Tibial nerve (tissue), 4 donors: ENCODE measurements at places on chromosomes 3 and 15. TPM values are rescaled to one million over a fixed set of nuclear protein-coding genes. Genes with fewer than 3 reads are reported as not detected.

DNA sequence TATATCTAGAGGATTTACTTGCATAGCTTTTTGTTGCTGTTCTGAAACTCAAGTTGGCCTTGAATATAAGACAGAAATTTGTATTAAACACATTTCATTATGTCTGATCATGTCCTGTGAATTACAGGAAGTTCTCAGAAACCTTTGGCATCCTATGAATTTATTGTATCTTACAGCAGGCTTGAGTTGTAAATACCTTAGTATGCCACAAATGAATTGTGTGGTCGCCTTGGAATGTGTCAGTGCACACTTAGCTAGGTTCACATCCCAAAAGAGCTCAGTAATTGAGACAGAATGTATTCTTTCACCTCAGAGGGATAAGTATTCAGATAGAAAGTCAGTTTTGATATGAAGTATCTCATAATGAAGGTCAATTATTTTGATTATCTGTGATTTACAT is 83.4 kb downstream of the NEK11 start:
- no peaks in the 10 kb centered on the region for H3K4me1 ChIP-seq
- H3K4me3 ChIP-seq: no peak overlapping the region
- no peaks in the 10 kb centered on the region for H3K27me3 ChIP-seq
- peaks cover 9% of the 10 kb centered on the region for H3K36me3 ChIP-seq

Gene MUSTN1
- total RNA-seq: 77.9 TPM

Gene TEX55
- total RNA-seq: not detected

Gene ANKRD63
- total RNA-seq: not detected

Gene DCLK3
- 37.3 TPM for total RNA-seq

DNA sequence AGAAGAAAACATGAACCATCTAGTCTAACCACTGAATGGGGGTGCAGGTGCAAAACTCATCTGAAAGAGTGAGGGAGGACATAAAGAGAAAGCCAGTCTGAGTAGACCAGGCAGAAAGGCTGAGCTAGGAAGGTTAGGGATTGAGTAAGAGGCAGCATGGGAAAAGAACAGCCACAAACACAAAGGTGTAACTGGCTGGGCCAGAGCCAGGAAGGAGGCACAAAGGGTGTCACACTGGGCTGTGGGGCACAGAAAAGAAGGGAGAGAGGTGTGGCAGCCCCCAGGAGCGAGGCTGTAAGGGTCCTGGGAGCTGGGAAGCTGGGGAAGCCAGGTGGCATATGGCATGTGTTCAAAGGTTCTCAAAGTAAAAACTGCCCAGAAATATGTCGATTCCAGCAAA is 18.7 kb downstream of the IGSF11 start:
- H3K4me1 ChIP-seq: no peaks in the 10 kb centered on the region
- no peak overlapping the region for H3K4me3 ChIP-seq
- H3K36me3 ChIP-seq: no peaks in the 10 kb centered on the region
- no peaks in the 10 kb centered on the region for H3K27me3 ChIP-seq
- no peak for DNase-seq

GRCh38 chr15:70932397-70932796 is 39.8 kb downstream of the LRRC49 start:
- DNase-seq: no peak
- H3K36me3 ChIP-seq: no peaks in the 10 kb centered on the region
- no peaks in the 10 kb centered on the region for H3K27me3 ChIP-seq
- no peak overlapping the region for H3K4me3 ChIP-seq
- no peak overlapping the region for H3K27ac ChIP-seq

GRCh38 chr3:12916159-12916558 is 74.8 kb upstream of the RPL32 start:
- peak overlapping the region; percentile 32 for H3K27ac ChIP-seq
- H3K27me3 ChIP-seq: no peaks in the 10 kb centered on the region
- no peak for DNase-seq
- H3K36me3 ChIP-seq: peaks cover 3% of the 10 kb centered on the region

GRCh38 chr3:114867835-114868503 is 279.1 kb downstream of the ZBTB20 start:
- no peak for DNase-seq
- no peak overlapping the region for H3K27ac ChIP-seq
- H3K4me3 ChIP-seq: no peak overlapping the region
- H3K27me3 ChIP-seq: no peaks in the 10 kb centered on the region

Gene ARPIN
- total RNA-seq: 28.9 TPM

Gene LDHAL6B
- not detected for total RNA-seq

GRCh38 chr15:99149366-99149765 is 44.5 kb downstream of the SYNM start:
- DNase-seq: no peak
- H3K27ac ChIP-seq: no peak overlapping the region
- peaks cover 1% of the 10 kb centered on the region for H3K4me1 ChIP-seq
- no peaks in the 10 kb centered on the region for H3K27me3 ChIP-seq
- no peak overlapping the region for H3K4me3 ChIP-seq
- H3K36me3 ChIP-seq: no peaks in the 10 kb centered on the region

DNA sequence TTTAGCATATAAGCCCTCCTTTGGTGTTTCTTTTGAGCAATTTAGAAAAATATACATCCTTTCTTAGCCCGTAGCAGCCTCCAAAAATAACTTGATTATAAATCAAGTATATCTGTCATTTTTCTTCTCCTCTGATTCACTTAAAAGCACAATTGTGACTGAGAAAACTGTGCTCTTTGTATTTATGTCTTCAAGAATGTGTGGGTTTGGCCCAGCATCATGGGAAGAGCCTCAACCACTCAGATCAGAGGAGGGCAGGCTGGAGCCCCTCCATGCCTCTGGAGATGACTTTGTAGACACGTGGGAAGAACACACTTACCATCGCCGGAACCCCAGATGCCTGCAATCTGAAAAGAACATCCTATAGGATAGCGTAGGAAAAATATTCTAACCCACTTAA is 123.8 kb upstream of the FEZF2 start:
- DNase-seq: no peak
- H3K4me1 ChIP-seq: no peaks in the 10 kb centered on the region
- H3K27ac ChIP-seq: no peak overlapping the region
- no peaks in the 10 kb centered on the region for H3K27me3 ChIP-seq
- H3K4me3 ChIP-seq: no peak overlapping the region

- no peak for DNase-seq
- H3K36me3 ChIP-seq: no peaks in the 10 kb centered on the region
- H3K27ac ChIP-seq: no peak overlapping the region
- no peak overlapping the region for H3K4me3 ChIP-seq
These were observed 29.0 kb downstream of the GOLM2 start for GRCh38 chr15:44317423-44318058.

DNA sequence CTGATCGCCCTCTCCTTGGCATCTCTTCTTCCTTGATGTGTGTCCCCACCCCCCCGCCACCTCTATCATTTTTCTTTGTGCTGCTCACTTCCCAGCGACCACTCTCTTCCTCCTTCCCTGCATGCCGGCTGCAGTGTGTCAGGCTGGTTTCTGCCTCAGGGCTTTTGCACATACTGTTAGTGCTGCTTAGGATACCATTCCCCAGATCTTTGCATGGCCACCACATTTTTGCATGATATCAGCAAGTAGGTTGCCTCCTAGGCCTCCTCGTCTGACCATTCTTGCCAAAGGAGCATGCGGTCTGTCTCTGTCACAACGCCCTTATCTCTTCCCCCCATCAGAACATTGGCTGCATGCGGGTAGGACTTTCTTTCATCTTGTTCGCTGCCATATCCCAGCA is 12.5 kb downstream of the FBLN2 start:
- H3K27ac ChIP-seq: no peak overlapping the region
- H3K36me3 ChIP-seq: no peaks in the 10 kb centered on the region
- DNase-seq: no peak
- H3K27me3 ChIP-seq: no peaks in the 10 kb centered on the region
- no peak overlapping the region for H3K4me3 ChIP-seq
- peaks cover 86% of the 10 kb centered on the region for H3K4me1 ChIP-seq

DNA sequence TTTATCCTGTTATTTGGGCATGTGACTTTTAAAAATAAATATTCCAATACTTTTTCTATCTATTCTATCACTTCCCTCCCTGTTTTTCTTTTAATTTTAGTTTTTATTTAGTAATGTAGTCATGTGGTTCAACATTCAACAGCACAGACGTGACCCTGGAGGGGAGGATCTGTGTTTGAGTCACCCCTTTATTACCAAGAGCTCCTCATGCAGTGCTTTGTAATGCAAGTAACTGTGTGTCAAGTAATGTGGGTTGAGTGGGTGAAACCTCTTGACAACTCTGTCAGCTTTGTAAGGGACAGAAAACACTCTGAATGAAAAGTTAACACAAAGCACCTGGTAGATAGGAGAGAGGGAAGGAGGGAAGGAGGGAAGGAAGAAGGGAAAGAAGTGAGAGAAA is 89.7 kb upstream of the FGF12 start:
- no peak for DNase-seq
- no peaks in the 10 kb centered on the region for H3K27me3 ChIP-seq
- no peak overlapping the region for H3K27ac ChIP-seq
- peaks cover 8% of the 10 kb centered on the region for H3K4me1 ChIP-seq
